ENCODE measurements at places on chromosomes 1 and 21.

- no peak for DNase-seq
Observed at GRCh38 chr1:244896550-244896949, 32.2 kb upstream of the HNRNPU start.

DNA sequence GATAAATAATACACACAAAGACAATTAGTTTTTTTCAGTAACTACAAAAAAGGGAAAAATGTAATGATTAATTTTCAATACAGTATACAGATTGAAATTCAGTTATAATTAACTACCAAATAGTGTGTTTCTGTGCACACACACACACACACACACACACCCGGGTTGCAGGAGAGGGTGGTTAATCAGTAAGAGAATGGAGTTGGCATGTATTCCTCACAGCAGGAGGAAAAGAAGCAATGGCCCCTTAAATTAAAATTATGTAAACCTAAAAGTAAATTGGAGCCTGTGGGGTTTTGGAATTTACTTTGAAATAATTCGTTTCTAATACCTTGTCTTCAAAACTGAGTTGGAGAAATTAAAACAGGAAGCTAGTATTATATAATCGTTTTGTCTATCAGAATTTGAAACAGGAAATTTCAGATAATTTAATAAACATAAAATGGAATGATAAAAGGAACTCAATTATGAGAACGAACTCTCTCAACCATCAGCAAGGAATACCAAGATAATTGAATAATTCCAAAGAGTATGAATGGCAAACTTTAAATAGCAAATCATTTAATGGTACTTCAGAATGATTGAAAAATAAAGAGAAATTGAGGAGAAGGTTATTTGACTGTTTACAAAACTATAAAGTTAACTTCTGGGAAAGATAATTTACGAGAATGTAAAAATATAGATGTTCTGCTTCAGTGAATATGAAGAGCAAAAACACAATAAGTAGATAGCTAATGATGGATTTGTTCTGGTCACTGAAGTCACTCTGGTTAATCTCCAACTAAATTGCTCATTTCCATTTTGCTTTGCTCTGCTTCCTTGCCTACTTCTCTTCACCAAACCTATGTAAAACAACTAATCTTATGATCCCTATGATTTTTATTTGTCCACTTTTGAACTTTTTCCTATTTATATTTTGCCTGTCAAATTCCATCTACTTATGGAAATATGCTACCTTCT is 547.9 kb upstream of the ZP4 start:
- no peak for DNase-seq

GRCh38 chr1:60160141-60160540 is 86.6 kb upstream of the C1orf87 start:
- no peak for DNase-seq

DNA sequence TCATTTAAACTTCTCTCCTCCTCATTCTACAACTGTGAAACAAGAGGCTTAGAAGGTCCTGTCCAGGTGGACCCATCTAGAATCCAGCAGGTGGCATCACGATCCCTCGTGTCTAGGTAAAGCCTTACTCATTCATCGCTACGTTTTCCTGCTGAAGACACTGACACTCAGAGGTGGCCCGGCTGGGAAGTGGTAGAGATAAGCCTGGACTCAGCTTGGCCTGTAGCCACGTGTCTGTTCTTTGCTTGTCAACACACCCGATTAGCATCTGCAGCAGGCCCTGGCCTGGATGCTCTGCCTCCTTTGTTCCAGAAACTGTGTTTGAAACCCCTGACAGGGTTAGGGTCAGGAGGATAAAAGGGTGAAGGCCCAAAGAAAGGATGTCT is 43.4 kb downstream of the PARP1 start:
- no peak for DNase-seq

DNA sequence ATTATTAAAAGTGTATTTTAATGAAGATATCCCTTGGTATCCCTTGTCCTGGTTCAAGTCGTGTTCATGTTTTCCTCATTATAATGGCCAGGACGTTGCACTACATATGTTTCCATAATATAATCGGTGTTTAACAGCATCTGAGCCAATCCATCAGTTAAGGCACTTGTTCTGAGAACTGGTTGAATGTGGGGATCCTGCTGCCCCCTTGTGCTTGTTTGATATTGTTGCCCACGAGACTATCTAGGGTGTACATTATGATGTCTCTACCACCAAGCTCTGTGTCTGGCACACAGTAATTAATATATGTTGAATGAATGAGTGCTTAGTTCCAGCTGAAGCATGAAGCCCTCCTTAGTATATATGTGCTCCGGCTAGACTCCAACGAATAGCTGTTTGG is 193.0 kb downstream of the CACNA1E start:
- no peak for DNase-seq

DNA sequence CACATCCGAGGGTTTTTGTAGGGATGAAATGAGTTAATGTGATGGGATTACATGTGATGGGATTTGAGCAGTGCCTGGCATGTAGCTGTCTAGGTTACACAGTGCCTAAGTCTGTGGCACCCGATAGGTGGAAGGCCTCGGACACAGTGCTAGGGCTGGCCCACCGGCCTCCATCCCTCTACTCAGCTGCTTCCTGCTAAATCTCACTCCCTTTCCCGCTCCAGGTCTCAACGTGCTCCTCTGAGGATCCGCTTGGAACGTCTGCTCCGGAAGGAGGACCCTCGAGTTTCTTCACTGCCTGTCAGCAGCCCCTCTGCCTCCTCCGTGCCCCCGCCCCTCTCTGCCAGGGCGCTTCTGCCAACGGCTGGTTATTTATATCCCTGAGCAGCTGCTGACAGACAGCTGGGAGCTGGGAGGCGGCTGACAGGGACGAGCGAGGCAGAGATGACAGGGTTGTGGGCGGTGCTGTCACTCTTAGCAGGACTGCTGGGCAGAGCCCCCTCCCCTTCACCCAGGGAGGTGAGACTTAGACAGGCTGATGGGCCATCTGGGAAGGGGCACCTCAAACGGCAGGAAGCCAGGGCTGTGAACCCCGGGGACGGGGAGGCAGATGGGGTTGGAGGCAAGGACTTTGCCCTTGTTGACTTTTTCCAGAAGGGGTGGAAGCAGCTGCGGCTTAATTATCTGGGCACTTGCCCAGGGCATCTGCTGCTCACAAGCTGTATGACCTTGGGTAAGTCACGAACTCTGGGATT is 26.6 kb upstream of the LRRN2 start:
- no peak for DNase-seq

- no peak for DNase-seq
Observed at GRCh38 chr1:230274254-230274653, 151.9 kb downstream of the PGBD5 start.

- peak; percentile 36 for DNase-seq
Observed at GRCh38 chr21:32411350-32412161, 950 bp upstream of the EVA1C start.

DNA sequence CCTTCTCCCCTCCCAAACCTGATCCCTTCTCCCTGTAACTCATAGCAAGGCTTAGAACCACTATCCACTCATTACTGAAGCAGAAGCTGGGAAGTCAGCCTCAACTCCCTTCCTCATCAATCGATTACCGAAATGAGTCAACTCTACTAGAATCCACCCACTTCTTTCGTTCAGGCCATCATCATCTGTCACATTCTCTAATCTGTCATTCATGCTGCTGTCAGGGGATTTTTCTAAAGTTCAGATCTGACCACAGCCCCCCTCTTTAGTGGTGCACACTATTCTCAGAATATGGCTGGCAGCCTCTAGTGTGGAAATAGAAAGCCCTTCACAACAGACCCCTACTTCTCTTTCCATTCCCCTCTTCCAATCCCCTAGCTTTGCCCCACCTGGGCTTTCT is 5.1 kb downstream of the NT5C1A start:
- DNase-seq, result peak; percentile 28

DNA sequence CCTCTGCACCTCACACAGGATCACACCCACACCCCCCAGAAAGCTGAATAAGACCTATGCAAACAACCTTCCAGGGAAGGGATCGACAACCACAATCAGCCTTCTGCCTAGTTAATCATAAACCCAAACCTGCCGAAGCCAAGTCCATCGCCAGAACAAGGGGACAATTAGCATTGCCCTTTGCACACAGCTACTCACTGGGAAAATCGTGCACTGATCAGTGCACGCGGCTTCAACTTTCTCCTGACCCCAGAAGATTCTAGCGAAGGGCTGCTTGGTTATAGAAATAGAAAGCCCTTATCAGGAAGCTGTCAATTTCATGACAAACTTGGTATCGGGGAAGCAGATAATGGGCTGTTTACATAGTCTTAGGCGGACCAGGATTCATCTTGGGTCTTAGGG is 29.5 kb downstream of the RUNX1 start:
- DNase-seq, result no peak

Measured in stimulated activated CD4-positive, alpha-beta T cell treated with anti-CD3 and anti-CD28 coated beads, TNF-alpha, amount 100 ng/mL, for 24 hours (primary cell).